Fibroblast of skin of left biceps (primary cell): ENCODE measurements at places on chromosomes 11 and 22.

DNA sequence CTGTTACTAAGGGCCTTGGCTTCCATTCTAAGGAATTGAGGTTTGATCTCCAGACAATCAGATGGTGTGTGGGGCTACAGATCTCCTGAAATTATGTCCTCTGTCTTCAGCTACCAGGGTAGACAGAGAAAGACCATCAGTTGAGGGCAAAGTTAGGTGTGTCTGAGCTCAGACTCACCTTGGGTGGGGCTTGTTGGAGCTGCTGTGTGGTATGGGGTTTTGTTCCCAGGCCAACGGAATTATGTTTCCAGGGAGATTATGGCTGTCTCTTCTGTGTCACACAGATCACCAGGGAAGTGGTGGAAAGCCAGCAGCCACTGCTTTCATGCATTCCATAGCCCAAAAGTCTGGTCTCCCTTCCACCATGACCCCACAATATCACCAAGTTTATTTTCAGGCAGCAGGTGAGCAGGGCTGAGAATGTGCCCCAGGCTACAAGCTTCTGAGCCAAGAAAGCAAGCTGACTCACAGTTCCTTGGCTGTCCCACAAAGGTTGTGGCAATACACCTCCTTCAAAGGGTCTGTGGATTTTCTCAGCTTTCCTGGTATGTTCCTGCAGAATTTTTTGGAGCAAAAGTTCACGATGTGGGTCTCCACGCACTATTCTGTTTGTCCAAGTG, 714.9 kb downstream of the LUZP2 start:
- DNase-seq: no peak

DNA sequence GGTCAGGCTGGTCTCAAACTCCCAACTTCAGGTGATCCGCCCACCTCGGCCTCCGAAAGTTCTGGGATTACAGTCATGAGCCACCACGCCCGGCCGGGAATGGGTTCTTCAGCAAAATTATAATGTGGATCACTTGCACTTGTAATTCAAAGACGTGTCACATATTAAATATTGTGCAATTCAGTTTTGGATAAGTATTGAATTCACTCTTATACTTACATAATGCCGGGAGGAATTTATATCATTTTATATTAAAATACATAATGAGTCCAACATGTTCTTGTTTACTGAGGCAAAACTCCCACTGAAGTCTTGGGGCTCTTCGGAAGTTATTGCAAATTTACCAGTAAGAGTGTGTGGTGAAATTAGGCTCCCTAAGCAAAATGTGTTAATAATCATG, 635.2 kb upstream of the LUZP2 start:
- no peak for DNase-seq

- DNase-seq: no peak
Measured at GRCh38 chr22:36911887-36912661, 1.4 kb upstream of the CSF2RB start.

- DNase-seq: no peak
Measured at GRCh38 chr11:1072116-1072820, 2.4 kb upstream of the MUC2 start.

DNA sequence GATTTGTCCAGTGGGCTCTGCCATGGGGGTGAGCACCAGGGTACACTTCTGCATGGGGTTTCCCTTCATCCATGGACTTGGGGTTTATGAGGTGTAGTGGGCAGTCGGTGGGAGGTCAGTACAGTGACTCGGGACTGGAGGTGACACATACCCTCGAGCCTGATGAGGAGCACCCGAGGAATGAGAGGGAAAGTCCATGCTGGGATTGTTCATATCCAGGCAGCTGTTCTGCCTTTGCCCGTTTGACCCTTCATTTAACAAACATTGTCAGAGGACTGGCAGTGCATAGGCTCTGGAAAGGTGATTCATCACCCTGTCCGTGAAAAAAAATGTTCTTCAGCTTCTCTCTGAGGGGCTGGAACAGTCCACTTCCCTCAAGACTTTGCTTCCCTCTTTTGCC, 2.7 kb downstream of the NAV2 start:
- no peak for DNase-seq

DNA sequence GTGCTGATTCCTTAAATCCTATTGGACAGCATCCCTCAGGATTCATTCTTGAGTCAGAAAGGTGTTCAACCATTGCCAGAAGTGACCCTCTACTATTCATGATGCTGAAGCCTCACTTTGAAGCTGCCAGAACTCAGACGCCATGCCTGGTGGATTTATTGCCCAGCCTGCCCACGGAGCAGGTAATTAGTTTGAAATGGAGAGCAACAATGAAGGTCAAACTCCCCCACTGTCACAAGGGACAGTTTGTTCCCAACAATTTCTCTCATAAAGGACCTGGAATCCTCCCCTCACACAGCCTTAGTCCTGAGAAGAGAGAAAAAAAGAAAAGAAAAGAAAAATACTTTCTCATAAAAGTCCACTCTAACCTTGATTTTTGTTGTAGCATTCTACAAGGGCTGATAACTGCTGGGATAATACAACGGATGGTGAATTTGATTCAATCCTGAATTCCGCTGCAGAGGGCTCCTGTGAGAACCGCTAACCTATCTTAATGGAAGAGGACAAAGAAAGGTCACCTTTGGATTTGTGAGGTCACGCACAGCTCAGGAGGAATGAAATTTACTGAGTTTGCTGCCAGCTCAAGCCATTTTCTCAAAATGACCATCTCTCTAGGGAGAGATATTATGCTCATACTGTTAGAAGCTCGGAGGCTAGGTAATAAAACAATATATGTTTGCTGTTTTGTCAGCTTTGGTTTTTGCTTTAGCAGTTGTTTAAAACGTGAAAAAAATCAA, 161.6 kb upstream of the SYN3 start:
- no peak for DNase-seq

GRCh38 chr22:38731703-38732161, 24.1 kb downstream of the SUN2 start:
- DNase-seq: no peak

- DNase-seq: no peak
Measured at GRCh38 chr11:71551711-71552110, 3.5 kb downstream of the KRTAP5-9 start.

DNA sequence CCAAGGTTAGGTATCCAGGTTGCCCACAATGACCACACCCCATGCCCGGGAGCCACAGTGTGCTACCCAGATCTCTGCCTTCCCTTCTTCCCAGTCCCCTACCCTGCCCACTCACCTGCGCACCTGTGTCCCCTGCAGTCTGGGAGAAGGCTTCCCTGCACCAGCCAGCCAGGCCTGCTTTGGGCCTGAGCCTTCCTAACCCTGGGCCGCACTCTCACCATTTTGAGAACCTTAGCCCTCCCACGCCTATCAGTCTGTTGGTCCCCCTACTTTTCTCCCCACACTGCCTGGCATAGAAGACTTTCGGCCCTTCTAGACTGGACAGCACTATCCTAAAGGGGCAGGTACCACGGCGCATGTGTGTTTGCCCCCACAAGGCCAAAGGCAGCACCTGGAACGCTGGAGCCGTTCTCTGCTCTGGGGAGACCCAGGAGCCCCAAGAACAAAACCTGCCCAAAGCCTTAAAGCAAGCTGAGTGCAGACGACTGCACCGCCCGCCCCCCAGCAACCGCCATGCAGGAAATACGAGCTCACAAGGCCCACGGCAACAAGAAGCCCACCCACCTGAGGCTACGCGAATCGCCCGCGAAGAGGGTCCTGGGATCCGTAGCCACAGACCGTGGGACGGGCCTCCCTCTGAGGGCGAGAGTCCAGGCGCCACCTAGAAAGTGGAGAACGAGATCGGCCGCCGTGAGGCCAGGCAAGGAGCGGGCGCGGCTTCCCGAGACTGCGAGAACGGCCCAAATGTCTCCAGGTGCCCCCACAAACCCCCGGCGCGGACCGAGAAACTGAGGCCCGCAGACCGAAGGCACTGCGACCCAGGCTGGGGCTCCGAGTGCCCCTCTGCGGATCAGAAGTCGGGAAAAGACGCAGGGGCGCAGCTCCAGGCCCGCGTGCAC, 546 bp downstream of the GNB1L start:
- DNase-seq: no peak

GRCh38 chr11:18408558-18409291, 3.4 kb upstream of the LDHC start:
- no peak for DNase-seq

DNA sequence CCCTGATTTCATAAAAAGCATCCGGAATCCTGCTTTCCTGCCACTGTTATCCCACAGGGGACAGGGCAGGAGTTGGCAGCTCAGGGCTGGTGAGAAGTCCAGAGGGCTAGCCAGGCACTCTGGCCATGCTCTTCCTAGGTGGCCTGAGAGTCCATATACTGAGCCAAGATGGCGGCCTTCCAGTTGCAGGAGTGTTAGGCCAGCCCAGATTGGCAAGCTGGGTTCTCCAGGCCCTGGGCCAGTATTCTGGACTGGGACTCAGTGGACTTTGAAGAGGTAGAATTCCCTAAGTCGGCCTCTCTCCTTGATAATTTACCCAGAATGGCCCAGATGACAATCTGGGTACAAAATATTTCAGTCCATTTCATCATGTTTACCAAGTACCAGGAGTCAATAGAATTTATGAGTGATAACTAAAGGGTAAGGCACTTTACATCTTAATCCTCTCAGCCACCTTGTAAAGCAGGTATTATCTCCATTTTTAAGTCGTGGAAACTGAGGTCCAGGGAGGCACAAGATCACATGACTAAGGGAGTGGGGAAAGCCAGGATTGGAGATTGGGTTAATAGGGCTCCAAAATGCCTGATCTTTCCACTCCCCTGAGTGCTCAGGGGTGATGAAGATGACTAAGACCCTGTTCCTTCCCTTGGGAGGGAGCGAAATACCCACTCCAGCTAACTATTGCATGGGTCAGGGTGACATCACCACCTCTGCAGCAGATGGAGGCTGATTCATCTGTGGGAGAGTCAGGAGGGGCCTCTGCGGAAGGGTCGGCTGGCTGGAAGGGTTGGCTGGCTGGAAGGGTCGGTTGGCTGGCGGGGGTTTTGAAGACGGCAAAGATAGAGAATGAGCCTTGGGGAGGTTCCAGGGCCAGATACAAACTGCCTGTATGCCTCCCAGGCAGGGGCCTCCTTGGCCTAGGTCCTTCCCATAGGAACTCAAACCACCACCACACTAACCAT, 1.2 kb upstream of the MICALL1 start:
- DNase-seq: peak; percentile 95

DNA sequence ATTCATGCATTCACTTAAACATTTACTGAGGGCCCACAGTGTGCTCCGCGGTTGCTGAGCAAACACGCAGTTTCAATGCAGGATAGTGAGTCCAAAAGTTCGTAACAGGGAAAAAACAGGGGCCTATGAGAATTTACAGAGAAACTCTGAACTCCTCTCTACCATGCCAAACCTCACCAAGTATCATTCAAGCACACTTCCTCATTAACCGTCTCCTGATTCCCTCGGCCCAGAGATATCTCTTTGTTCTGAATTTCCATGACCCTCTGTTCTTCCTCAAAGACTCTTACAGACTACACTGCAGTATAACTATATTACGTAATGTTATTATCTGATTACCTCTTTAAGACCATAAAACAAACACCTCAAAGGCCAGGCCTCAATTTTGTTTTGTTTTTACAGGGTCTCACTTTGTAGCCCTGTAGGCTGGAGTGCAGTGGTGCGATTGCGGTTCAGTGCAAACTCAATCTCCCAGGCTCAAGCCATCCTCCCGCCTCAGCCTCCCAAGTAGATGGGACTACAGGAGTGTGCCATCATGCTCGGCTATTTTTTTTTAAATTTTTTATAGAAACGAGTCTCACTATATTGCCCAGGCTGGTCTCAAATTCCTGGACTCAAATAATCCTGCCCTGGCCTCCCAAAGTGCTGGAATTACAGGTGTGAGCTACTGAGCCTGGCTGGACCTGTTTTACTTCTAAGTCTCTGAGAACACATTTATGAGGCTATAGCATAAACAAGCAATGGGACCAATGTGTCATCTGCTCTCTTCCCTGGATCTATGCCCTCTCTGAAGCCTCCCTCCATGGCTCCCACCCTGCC, 3.6 kb downstream of the HPS4 start:
- DNase-seq: no peak

DNA sequence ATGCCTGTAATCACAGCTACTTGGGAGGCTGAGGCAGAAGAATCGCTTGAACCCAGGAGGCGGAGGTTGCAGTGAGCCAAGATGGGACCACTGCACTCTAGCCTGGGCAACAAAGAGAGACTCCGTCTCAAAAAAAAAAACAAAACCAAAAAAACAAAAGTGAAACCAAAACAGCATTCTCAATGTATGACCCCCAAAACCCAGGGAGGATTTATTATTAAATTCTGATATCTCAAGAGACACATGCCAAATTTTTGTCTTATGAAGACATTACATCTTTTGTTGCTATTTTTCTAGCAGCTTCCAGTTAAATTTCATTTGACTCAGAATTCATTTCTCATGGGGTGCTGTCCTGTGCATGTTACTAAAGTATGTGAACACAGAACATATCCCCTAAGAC, 3.0 kb upstream of the YPEL4 start:
- no peak for DNase-seq

- no peak for DNase-seq
Measured at GRCh38 chr22:29254286-29254660, 13.5 kb downstream of the RHBDD3 start.

DNA sequence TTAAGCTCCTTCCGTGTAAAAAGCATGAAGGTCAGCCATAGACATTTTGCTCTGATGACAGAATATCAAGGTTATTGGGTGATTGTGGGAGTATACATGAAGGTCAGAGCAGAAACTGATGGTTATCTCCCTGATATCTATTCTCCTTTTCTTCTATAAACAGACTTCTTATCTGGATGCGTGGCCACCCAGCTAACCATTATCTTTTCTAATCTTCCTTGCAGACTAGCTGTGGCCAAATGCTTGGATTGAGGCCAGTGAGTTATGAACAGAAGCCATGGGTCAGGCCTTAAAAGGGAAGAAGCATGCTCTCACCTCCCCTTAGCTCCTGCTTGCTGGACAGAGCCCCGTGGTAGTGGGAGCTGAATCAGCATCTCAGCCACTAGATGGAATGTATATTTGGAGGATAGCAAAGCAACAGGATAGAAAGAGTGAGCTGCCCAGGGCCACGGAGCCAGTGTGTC, 31.3 kb upstream of the LRRC55 start:
- DNase-seq: no peak

GRCh38 chr11:86624366-86624765, 48.0 kb downstream of the ME3 start:
- no peak for DNase-seq

- DNase-seq: no peak
Measured at GRCh38 chr22:32518381-32518780, 43.8 kb downstream of the FBXO7 start.

DNA sequence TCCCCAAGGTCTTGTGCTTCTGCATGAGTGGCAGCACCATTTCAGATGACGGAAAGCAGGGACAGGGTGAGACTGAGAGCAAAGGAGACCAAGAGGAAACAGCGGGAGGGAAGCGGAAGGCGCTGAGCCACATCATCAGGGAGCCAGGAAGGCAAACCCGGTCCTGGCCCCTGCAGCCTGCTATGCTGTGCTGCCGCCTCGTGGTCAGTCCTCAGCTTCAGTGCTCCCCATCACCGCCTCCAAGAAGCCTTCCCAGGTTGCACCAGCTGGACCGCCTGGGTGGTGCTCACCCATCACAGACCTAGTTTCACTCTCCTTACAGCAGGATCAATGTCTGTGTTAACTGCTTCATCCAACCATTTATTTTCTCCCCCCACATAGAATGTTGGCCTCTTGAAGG, 73.0 kb upstream of the PHF21B start:
- no peak for DNase-seq
